HEK293T (cell line): ENCODE measurements at places on chromosomes 4 and X.

GRCh38 chrX:109373468-109373867, 108.4 kb downstream of the GUCY2F start:
- no peak for DNase-seq

GRCh38 chr4:39021631-39022030, 10.6 kb downstream of the TMEM156 start:
- no peak for DNase-seq

DNA sequence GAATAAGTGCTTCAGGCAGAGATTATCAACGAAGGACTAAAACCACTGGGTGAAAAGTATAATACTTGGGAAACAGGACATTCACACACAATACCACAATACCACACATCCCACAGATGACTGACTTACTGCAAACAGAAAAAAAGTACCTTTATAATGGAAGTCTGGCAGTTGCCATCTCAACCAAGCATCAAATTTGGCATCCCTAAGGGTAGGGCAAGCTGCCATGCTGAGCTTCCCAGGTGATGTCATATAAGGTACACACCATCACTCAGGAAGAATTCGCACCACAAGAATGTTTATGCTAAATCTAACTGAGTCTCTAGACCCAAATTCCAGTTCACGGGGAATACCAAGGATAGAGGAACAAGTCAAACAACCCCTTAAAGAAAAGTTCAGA, 9.1 kb downstream of the QDPR start:
- DNase-seq: no peak

DNA sequence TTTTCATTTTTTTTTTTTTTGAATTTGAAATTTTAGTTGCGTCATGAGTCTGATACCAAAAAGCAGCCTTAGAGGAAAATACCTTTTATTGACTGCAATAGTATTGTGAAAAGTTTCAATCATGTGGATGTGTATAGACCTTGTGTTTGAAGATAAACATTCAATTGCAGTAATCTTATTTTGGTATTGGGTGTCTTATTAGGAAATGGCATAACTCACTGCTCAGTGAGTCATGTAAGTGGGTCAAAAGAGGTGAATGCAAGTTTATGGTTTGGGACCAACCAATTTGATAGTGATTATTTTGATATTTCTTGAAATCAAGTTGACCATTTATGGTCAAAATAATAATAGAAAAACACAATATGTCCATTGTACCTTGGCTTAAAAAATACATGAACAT, 627.8 kb upstream of the SLIT2 start:
- DNase-seq: no peak

DNA sequence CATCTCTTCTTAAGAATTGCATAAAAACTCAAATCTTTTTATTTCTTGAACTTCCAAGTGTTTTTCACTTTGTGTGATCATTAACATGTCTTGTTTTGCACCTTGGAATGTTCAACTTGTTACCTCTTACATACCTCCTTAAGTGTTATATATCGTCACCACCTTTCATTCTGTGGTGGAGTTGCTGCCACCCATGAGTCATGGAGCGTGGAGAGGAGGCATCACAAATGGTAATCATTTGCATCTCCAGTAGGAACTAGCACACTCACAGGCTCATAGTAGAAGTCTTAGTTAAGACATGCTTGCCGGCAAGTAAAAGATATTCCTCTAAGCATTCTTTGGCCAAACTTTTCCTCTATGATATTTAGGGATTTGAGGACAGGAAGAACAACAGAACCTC, 67.0 kb upstream of the VCX start:
- DNase-seq: no peak

- DNase-seq: no peak
Observed at GRCh38 chr4:29259556-29259955, 1460.6 kb upstream of the PCDH7 start.

DNA sequence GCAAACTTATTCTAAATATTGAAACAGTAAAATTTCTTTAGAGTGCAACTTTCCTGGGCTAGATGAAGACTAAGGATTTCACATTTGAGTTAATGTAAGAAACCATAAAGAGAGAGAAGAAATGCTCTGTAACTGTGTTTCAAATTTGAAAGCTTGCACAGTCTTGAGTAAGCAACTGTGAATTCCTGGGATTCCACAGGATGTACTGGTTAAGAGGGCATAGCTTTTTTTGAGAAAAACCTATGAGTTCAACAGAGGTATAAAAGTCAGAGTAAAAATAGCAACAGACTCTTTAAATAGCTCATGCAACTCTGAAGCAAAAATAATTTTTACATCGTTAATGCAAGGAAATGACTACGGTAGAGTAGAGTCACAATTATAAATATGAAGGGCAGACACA, 25.5 kb downstream of the ZNF330 start:
- no peak for DNase-seq

DNA sequence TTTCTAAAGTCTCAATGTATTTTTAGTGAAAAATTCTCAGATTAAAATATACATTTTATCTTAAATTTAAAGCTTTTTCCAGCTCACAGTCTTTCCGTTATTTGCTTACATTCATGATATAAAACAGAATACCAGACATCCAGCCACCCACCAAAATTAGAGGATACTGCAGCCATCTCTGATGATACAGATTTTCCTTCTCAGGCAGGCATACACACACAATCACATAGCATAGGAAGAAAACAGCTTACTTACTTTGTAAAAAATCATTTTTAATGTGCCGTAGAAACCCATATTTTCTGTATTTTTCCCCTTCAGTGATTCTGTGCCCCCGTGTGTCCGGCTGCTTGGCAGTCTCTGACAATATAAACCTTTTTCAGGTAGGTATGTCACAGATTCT, 183.7 kb downstream of the FBXW7 start:
- DNase-seq: no peak

DNA sequence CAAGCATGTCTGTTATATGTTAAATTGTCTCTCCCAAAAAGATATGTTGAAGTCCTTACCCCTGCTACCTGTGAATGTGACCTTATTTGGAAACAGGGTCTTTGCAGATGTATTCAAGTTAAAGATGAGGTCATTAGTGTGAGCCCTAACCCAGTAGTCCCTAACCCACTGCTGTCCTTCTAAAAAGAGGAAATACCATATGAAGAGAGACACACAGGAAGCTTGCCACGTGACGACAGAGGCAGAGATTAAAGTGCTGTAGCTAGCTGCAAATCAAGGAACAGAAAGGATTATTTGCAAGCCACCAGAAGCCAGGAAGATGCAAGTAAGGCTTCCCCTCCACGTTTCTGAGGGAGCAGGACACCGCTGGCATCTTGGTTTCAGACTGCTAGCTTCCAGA, 150.1 kb downstream of the HNRNPD start:
- DNase-seq: no peak
